Activated CD8-positive, alpha-beta memory T cell treated with anti-CD3 and anti-CD28 coated beads for 4 hours (primary cell): ENCODE measurements at places on chromosomes 13 and 19.

GRCh38 chr19:34269968-34270621, 15.7 kb downstream of the GARRE1 start:
- peak; percentile 61 for DNase-seq

DNA sequence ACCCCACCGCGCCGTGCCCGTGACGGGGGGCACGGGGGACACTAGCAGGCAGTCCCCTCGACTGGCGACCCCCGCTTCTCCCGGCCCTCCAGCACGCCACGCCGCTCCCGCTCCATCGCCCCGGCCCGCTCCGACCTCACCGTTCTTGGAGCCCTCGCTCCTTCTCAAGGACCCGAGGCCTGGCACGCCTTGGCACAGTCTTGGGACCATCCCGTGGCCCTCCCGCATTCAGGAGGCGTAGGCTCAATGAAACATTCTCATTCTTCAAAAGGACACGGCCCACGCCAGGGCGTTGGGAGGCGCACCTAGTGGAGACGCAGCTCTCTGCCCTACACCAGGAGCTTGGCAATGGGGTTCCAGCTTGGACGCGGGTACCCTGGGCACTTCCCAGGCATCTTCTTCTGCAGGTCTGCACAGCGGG, 473 bp upstream of the CERS1 start:
- no peak for DNase-seq

GRCh38 chr19:35608251-35608650, 4.3 kb upstream of the HAUS5 start:
- no peak for DNase-seq

DNA sequence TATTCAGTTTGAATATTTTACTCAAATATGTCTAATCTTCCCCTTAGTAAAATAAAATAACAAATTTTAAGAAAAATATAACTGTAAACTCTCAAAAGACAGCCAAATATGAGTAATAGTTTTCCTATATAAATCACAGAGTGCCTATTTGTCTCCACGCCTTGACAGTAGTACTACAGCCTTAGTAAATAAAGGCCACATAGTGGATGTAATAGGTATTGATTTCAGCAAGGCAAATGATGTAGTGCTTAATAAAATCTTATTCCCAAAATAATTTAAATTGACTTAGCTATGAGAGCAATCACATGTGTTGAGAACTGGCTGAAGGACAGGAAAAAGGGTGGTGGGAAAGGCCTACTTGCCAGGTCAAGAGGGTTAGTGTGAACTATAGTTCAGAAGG, 747.2 kb downstream of the OLFM4 start:
- no peak for DNase-seq

GRCh38 chr13:49373716-49374115, 70.1 kb downstream of the CAB39L start:
- DNase-seq = no peak

GRCh38 chr19:54096617-54097106, 3.9 kb downstream of the OSCAR start:
- no peak for DNase-seq

GRCh38 chr13:52812941-52813340, 35.5 kb downstream of the PCDH8 start:
- no peak for DNase-seq

- DNase-seq = no peak
These were observed 86.9 kb upstream of the GPR183 start for GRCh38 chr13:99393791-99394735.

DNA sequence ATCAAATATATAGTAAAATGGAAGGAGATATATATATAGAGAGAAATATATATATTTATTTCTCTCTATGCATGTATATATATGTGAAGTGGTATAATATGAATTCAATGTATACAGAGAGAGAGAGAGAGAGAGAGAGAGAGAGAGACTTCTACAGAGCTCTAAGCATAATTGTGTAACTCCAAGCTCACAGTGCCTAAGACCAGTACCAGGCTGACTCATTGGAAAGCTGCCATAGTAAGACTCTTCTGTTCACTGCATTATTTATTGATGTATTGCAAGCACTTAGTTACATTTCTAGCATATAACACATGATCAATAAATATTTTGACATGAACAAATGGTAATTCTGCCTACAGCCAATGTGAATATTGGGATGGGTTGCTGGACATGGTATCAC, 1734.7 kb downstream of the SLITRK1 start:
- no peak for DNase-seq

DNA sequence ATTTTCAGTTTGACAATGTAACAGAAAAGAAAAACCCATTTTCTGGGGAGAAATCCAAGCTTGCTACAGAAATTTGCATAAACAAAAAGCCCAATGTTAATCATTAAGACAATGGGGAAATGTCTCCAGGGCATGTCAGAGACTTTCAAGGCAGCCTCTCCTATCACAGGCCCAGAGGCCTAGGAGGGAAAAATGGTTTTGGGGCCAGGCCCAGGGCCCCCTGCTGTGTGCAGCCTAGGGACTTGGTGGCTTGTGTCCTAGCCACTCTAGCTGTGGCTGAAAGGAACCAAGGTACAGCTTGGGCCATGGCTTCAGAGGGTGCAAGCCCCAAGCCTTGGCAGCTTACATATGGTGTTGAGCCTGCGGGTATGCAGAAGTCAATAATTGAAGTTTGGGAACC, 8.0 kb upstream of the TEX30 start:
- DNase-seq = no peak

GRCh38 chr19:4038057-4038456, 28.6 kb downstream of the ZBTB7A start:
- no peak for DNase-seq

- DNase-seq = no peak
These were observed 169.7 kb downstream of the NDFIP2 start for GRCh38 chr13:79650688-79651087.

DNA sequence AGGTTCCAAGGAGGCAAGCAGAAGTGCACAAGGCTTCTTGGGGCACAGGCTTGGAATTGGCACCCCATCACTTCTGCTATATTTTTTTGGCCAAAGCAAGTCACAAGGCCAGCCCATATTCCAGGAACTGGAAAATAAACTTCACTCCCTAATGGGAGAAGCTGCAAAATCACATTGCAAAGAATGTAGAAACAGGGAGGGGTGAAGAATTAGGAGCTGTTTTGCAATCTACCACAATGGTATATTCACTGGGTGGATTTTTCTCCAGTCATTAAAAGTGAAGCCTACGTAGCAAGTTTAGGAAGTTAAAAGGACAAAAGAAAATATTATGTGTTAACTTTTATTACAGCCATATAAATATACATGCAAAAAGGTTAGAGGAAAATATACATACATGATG, 464.8 kb downstream of the COG6 start:
- DNase-seq = no peak

DNA sequence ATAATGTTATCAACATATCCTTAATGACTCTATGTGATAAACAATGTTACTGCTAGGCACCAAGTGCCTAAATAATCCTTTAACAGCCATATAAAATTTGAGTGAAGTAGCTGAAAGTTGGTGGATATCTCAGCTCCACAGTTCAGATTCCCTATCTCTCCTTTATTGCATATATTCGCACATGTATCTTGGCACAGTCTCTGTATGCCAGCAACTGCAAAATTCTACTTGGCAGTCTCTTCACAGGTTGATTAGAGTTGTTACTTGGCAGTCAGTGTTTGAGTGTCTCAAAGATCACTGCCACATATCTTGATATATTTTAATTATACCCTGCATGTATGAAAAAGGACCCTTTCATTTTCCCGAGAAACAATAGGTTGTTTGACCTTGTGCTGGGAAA, 879.3 kb downstream of the OLFM4 start:
- DNase-seq = no peak

GRCh38 chr13:97141564-97142005, 80.5 kb upstream of the MBNL2 start:
- DNase-seq = no peak

- no peak for DNase-seq
These were observed 949 bp downstream of the C3 start for GRCh38 chr19:6719540-6719861.

DNA sequence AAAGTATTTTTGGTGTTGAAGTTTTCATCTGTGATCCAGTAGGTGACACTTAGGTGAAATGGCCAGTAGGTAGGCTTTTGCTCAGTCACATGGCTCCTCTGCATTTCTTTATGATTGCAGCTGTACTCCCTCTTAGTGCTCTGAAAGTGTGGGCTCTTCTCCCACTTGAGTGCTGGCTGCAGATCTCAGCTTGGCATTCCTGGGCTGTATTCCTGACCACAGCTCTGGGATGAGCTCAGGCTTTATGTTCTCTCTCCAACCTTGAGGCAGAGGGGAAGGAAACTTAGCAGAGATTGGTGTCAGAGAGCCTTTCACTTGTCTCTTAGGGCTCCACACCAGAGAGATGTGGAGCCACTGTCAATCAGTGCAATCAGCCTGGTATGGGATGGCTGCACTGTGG, 254.3 kb downstream of the NDFIP2 start:
- no peak for DNase-seq

- DNase-seq = no peak
These were observed 46.9 kb upstream of the VSTM2B start for GRCh38 chr19:29478578-29479565.

DNA sequence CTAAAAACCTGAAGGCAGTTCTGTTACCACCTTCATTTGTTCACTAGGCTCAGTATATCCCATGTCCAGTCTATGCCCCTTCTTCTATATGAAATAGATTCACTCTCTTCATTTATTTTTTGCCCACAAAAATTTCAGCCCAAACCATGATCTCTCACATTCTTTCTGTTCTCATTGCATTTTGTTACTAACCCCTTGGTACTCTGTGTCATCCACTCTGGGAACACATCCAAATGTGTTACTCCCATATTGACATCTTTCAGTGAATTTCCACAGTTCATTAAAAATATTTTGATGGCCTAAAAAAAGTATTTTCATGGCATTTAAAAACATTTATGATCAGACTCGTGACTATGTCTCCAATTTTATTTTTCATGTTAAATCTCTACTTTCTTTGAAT, 378.9 kb downstream of the SLITRK1 start:
- DNase-seq = no peak

DNA sequence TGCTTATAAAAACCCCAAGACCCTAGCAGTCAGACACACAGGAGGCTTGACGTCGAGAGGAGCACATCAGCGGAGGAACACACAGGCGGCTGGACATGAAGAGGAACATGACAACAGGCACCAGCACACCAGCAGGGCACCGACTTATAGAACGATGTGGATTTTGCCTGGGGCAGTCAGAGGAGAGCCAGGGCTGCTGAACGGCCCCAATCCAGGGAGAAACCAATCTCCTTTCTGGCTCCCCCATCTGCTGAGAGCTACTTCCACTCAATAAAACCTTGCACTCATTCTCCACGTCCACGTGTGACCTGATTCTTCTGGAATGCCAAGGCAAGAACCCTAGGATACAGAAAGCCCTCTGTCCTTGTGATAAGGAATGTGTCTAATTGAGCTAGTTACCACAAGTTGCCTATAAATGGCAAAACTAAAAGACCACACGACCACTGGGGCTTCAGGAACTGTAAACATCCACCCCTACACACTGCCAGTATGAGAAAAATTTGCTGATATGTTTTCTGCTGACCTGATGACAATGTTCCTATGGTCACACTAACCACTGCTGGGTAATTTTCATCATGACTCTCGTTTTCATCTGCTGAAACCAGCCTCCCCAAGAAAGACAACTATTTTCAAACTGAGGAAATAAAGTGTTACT, 35.8 kb upstream of the CEACAM21 start:
- DNase-seq = no peak

GRCh38 chr19:370641-371330, 26.2 kb upstream of the MIER2 start:
- DNase-seq = no peak

DNA sequence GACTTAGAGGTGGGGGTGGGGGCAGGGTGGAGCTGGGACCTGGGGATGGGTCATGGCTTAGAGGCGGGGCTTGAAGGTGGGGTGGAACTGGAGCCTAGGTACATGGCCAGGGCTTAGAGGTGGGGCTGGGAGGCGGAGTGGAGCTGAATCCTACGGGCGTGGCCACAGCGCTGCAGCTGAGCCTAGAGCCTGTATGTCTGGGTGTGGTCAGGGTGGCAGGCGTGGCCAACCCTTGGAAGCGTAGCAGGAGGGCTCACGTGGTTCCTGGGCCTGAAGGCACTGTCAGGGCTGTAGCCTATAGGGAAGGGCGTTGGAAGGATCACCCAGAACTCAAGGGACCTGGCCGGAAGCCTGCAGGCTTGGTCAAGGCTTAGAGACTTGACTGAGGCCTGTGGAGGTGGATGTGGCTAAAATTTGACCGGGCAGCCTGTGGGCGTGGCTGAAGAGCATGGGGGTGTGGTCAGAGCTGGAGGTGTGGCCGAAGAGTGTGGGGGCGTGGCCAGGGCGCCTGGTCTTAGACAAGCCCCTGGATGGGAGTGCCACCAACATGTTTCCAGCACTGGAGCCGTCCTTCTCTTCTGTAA, 24.3 kb downstream of the COLGALT1 start:
- DNase-seq = no peak

DNA sequence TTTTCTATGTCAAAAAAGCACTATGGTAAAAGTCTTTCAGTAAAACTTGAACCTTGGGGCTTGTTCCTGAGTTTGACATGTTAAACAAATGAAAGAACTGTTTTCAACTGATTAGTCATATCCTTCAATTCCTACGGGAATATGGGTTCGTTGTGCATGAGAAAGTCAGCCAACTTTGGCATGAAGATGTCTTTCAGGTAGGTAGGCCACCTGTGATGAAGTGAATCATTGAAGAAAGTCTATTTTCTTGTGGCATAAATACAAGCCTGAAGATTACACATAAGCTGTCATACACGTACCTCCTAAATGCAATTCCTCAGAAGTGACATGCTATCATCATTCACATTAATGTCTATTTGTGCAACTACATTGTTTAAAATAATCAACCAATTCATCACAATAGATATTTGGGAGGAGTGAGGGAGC, 513.0 kb downstream of the IRS2 start:
- DNase-seq = no peak

DNA sequence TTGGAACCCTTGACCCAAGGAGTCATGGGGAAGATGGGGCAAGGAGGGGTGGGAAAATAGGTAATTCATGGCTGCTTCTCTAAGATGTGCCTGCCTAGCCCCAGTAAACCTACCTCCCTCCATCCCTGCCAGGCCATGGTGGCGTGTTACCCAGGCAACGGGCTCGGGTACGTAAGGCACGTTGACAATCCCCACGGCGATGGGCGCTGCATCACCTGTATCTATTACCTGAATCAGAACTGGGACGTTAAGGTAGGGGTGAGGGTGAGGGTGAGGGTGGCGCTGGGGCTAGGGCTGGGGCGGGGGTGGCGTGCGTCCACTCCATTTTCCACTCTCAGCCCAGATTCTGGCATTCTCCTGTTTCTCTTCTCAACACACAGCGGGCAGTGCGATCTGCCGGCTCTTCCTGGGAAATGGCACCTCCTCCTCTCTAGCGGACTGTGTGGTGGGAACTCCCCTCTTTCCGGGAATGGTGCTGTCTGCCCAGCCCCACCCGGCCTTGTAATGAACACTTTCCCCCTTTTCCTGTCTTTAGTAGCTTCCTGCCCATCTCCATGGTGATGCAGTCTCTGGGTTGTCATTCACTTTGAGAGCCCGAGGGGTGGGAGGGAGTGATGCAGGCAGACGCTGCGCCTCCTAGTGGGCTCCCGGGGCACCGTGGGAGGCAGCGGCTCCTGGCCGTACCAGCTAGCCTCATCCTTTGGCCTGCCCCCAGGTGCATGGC, 7.6 kb downstream of the EGLN2 start:
- DNase-seq = peak; percentile 58
